CD8-positive, alpha-beta memory T cell (primary cell): ENCODE measurements at places on chromosomes 7 and 10. TPM values are rescaled to one million over a fixed set of nuclear protein-coding genes. Genes with fewer than 3 reads are reported as not detected.

GRCh38 chr7:69190763-69191162 is 407.5 kb upstream of the AUTS2 start:
- no peak for DNase-seq

GRCh38 chr10:25561758-25562157 is 372.3 kb upstream of the MYO3A start:
- DNase-seq: no peak

GRCh38 chr10:3622427-3622826 is 162.6 kb downstream of the KLF6 start:
- DNase-seq: no peak

CPA2 gene
- not detected for polyA plus RNA-seq

DNA sequence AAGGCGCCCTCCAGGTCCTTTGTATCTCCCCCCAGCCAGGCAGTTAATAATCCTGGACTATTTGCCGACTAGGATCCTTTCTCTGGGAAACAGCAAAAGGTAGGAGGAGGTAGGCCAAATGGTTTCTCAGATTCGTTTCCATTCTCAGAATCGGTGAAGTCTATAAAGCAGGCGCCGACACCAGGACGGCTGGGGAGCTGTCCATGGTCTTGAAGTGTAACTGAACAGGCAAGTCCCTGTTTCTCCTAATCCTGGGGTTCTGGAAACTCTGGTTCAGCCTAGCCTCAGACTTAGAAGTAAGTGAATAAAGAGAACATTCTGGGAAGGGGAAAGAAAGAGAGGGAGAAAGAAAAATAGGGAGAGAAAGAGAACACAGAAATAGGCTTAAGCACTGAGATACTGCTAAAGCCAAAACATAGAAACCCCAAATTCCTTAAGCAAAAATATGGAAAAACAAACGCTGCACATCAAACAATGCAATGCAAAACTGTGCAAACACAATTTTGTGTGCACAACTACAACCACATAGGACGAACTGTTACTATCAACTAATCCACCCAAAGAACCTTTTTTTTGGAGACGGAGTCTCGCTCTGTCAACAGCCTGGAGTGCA is 11.1 kb upstream of the INA start:
- DNase-seq: peak; percentile 5

DNA sequence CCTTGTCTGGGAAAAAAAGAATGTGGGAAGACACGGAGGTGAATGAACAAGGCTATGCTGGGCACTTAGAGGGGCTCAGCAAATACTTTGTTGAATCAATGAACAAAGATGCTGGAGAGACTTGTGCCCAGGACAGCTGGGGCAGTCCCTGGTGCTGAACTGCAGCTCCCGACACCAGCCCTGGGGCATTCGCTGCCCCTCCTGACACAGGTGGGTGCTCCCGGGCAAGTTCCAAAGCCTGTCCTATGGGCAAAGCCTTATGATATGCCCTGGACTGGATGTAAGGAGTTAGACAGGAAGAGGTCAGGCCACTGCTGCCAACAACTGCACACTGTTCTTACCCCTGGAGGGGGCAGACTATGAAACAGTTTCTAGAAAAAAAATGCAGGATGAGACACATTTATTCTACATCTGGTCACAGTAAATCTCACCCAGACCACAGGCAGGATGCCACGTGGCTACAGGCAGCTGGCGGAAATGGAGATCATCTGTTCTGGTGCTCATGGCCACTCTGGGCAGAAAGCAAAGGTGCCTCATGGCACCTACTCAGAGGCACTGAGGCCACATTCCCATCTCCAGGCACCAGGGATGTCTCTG is 21.9 kb upstream of the FRAT2 start:
- DNase-seq: no peak

GRCh38 chr10:89574368-89574767 is 39.0 kb upstream of the SLC16A12 start:
- no peak for DNase-seq

DNA sequence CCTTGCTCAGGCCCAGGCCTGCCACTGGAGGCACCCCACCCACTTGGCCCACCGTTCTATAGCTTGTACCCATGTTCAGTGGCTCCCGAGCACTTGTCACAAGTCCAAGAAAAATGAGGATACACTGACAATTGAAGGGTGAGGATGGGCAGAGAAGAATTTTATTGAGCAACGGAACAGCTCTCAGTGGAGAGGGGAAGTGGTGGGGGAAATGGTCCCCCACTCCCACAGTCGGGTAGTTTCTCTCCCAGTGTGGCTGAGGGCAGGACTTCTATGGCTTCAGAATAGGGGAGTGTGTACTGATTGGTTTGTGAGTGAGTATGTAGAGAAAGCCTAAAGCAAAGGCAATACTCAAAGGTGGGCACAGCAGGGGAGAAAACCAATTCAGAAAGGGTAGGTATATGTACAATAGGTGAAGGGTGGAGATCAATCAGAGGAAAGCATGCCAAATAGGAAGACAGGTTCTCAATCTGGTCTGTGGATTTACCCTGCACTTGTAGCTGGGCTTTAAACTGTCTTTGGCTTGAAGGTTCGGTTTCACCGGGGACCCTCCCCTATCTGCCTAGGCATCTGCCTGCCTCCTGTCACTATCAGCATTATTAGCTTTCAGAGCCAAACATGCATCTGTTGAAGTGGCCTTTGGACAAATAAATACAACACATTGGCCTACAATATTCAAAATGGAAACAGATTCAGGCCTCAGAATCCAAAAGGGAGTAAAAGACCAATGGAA is 8.9 kb upstream of the TSPAN13 start:
- DNase-seq: no peak

DNA sequence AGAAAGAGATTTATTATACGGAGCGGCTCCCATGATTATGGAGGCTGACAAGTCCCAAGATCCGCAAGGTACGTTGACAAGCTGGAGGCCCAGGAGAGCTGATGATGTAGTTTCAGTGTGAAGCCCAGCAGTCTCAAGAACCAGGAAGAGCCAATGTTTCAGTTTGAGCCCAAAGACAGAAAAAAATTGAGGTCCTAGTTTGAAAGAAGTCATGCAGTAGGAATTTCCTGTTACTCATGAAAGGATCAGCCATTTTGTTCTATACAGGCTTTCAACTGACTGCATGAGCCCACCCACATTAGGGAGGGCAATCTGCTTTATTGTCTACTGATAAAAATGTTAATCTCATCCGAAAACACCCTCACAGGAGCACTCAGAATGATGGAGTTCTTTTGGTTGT is 51.5 kb downstream of the CCDC71L start:
- DNase-seq: no peak

DNA sequence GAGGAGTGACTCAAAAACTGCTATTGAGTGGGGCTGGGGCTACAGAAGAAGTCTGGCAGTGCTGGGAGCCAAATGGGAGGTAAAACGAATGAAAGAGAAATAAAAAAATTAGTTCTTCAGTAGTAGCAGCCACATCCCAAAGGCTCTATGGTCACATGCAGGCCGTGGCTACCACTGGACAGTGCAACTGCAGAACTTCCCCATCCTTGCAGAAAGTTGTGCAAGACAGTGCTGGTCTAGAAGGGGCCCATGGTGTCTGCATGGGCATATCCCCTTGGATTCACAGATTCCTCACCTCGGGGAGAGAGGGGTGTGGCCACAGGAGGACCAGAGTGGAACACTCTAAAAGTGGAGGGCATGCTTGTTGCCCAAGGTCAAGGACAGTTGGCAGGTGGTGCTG is 47.6 kb downstream of the RPS24 start:
- DNase-seq: no peak

DNA sequence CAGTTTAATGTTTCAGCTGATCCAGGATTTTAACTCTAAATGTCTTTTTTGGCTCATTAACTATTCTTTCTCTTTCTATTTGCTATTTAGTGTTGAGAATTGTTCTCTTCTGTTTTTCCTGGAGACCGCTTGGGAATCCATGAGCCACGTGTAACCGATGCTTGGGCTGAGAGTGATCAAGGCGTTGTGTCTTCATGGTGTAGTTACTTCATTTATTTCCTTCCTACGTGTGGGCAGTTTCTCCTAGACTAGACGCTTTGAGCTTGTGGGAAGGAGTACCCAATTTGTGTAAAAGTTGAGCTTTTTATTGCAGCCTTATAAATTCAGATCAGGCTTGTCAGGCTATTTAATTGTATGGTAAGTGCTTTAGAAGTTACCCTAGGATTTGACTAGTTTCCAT is 2.9 kb downstream of the EIF3B start:
- no peak for DNase-seq

ZNF736 gene
- 1.7 TPM for polyA plus RNA-seq

- no peak for DNase-seq
These were observed 18.5 kb downstream of the PIK3CG start for GRCh38 chr7:106883456-106884026.

- no peak for DNase-seq
These were observed 4.0 kb downstream of the PDGFA start for GRCh38 chr7:515628-516027.

AKR1C1 gene
- polyA plus RNA-seq: not detected

DNA sequence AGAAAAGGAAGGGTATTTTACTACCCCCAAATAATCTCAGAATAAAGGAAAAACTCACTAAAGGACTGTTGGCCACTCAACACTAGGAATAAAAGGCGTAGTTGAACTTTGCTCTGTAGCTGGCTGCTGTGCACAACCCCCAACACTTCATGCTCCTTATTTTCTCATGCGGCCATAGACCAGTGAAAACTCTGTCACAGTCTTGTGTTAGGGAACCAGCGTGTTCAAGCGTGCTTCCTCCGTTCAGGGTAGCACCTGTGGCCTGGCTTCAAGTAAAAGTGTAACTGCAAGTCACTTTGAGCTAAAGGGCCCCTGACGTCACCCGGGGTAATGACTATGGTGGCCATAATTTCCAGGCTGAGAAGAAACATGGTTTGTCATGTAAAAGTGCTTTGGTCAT is 27.0 kb downstream of the BLNK start:
- DNase-seq: no peak

CYP26C1 gene
- polyA plus RNA-seq: not detected

DNA sequence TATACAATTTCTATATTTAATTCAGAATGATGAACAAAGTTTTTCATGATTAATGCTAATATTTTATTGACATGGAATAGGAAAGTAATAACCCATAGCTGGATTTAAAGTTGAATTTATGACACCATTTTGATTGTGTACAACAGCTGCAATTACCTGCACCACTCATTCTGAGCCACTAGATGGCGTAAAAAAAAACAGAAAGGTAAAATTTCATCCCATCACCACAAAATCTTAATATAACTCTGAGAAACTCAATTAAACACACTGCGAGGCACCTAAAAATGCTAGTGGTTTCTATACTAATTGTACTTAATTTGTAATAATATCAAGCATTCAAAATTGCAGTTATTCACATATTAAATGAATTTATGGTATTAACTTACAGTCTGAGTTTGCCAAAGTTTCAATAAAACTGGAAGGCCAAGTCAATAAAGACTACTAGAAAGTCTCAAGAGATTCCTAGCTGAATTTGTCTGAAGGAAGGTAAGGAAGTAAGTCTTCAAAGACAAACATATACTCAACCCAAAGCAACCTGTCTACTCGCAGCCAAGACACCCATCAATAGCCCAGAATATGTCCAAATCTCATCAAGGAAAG is 182.5 kb downstream of the SKAP2 start:
- DNase-seq: no peak

POT1 gene
- polyA plus RNA-seq: 21.8 TPM

DNA sequence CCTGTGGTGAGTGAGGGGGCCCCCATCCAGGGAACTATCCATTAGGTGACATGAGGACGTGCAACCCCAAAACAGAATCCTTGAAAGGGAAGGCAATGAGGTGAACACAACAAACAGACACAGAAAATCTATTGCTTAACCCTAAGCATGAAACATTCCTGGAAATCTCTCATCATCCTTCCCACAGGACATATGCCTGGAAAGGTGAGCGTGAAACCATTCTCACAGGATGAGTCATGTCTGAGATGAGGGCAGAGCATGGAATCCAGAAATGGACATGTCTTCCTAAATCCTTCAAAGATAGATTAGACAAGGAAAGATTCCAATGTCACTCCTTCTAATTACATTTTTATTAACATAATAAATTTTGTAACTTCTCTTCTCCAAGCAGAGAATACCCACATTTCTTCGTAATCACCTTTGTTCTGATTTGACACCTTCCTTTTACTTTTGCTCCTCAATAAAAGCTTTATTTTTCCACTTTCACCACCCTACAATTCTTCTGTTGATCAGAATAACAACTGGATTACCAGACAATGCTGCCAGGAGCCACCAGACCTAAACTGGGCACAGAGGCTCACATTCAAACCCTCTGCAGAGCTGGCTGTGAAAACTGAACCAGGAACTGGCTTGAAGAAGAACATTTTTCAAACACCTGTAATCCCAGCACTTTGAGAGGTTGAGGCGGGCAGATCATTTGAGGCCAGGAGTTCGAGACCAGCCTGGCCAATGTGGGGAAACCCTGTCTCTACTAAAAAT is 67.2 kb downstream of the COBL start:
- no peak for DNase-seq

- no peak for DNase-seq
These were observed 307.0 kb downstream of the PTPRN2 start for GRCh38 chr7:158280448-158281144.

PTPN20 gene
- polyA plus RNA-seq: 1.3 TPM

IPMK gene
- 1.6 TPM for polyA plus RNA-seq

MAPK8 gene
- polyA plus RNA-seq: 20.5 TPM

GRCh38 chr10:57963546-57963945 is 304.1 kb downstream of the IPMK start:
- DNase-seq: no peak

GATA3 gene
- 58.6 TPM for polyA plus RNA-seq

DNA sequence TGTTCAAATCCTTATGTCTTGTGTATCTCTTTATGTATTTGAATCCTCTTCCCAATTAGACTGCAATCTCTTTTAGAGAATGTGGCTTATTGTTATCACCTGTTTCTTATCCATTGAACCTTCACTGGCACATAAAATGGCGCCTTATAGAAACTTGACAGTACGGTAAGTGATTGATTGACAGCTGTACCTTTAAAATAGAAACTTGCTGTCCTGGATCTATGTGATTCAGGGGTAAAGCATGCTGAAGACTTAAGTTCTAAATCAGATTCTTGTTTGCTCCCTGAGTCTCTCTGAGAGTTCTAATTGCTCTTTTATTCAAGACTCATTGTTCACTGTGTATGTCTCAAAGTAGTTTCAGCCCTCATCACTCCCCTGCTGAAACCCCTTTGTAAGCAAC is 91.3 kb downstream of the CACNB2 start:
- DNase-seq: no peak

PDGFA gene
- polyA plus RNA-seq: 0.68 TPM

DNA sequence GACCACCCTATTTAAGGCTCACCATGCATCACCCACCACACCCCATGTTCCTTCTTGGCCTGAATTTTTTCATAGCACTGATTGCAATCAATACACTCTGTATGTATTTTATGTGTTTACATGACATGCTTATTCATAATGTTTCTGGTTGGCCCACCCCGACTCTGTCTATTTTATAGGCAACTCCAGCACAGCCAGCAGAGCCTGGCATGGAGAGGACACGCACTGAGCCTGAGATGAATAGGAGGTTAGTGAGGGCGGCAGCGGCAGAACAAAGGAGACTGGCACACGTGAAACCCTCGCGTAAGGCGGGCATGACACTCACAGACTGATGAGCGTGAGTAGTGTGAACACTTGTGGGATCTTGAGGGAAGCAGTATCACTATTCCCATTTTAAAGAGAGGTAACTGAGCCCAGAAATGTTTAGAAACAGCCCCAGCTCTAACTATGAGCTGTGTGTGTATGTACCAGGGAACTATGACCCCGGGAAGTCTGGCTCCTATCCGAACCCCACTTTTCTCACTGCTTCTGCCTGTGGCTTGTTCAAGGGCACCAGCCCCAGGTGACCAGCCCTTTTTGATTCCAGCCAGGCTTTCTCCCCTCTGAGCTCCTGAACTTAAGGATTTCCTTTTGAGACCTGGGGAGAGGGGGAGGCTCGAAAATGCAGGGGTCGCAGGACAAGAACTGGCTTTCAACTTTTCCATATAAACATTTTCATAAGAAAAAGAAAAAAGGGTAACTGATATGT is 113.3 kb downstream of the ARHGAP22 start:
- no peak for DNase-seq

AMZ1 gene
- polyA plus RNA-seq: 0.08 TPM

TMEM236 gene
- not detected for polyA plus RNA-seq

C7orf25 gene
- polyA plus RNA-seq: 4.6 TPM
